CD4-positive, alpha-beta T cell treated with Interleukin-15 for 4 hours (primary cell): ENCODE measurements at places on chromosomes 4 and X.

DNA sequence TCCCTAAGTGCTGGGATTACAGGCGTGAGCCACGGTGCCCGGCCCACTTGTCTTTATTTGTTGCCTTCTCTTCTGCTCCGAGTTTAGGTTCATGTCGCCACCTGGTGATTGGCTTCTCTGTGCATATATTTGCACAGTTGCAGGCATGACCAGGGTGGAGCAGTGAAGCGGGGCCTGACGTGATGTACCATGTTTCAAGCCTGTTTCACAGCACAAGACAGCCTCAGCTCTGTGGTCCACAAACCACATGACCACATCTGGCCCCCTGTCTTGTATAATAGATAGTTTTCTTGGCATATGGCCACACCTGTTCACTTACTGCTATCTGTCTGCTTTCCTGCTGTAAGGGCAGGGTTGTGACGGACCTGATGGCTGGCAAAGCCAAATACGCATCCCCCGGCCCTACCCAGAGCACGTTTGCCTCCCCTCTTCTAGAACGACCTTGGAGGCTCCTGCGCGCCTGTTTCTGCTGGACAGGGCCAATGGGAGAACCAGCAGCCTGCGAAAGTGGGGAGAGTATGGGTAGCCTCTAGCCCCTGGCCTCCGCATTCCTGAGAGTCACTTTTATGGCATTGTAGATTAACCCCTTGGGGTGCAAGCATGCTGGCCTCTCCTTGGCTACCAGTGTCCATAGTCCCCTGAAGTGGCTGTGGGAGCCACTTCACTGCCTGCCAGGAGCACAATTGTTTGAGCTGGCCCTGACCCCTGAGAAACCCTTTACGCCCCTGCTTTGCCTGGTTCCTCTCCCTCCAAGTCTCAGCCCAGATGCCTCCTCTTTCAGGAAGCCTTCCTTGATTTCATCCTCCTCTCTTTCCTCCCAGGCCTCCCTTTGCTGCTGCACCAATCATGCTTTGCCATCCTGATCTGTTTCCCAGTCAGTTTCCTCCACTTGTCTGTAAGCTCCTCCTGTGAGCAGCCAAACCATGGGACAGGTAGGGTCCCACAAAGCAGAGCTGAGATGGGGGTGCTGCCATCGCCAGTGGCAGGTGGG is 6.0 kb upstream of the SH3TC1 start:
- DNase-seq: peak; percentile 17

DNA sequence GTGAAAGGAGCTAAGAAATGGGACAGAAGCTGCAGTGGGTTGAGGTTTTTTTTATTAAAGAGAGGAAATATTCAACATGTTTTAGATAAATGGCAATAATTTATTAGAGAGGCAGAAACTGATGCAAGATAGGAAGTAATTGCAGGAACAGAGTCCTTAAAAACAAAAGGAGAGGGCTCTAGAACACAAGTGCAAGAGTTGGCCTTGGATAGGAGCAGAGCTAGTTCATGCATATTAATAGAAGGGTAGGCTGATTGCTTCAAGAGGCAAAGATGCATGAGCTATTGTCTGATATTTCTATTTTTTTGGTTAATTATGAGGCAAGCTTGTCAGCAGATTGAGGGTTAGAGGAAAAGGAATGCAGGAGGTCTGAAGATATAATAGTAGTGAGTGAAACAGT is 91.0 kb upstream of the GPRIN3 start:
- DNase-seq: no peak

- no peak for DNase-seq
Measured at GRCh38 chr4:13483136-13483767, 888 bp downstream of the RAB28 start.

DNA sequence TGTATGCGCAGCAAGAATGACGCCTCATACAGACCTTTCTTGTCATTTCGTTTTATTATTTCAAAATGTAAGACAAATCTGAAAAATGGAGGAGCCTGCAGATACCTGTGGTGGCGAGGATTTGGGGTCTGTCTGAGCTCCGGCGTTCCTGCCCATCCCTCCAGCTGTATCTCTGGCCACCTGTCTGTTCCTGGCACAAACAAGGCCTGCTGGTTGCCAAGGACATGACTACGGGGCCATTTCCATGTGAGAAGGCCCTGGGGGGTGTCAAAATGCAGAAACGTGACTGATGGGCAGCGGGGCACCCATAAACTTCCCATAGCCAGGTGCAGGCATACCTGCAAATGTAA is 591 bp upstream of the TSPAN7 start:
- DNase-seq: no peak

GRCh38 chr4:144384408-144384807 is 243.9 kb upstream of the GYPA start:
- no peak for DNase-seq

DNA sequence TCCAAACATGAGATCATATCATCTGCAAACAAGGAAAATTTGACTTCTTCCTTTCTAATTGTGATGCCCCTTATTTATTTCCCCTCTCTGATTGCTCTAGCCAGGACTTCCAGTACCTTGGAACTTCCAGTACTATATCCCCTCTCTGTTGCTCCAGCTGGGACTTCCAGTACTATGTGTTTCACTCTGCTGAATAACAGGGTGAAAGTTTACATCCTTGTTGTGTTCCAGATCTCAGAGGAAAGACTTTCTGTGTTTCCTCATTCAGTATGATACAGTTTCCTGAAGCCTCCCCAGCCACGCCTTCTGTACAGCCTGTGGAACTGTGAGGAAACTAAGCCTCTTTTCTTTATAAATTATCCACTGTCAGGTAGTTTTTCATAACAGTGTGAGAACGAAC is 381.3 kb upstream of the FAM47C start:
- no peak for DNase-seq
